ENCODE measurements at places on chromosomes 7 and 10. TPM values are rescaled to one million over a fixed set of nuclear protein-coding genes. Genes with fewer than 3 reads are reported as not detected.

GRCh38 chr7:124403587-124403986, 362.0 kb downstream of the GPR37 start:
- no peak for DNase-seq
- H3K4me1 ChIP-seq = no peaks in the 10 kb centered on the region
- H3K36me3 ChIP-seq = no peaks in the 10 kb centered on the region
- H3K27me3 ChIP-seq = no peaks in the 10 kb centered on the region
- H3K27ac ChIP-seq = no peak overlapping the region
- H3K4me3 ChIP-seq = no peak overlapping the region

The CAV2 gene
- 49.6 TPM for total RNA-seq

The PODXL gene
- total RNA-seq = 17.7 TPM

The VAX1 gene
- not detected for total RNA-seq

- DNase-seq = no peak
- H3K27ac ChIP-seq = no peak overlapping the region
Measured at GRCh38 chr7:134618756-134619530, 27.7 kb upstream of the BPGM start.
